ENCODE measurements at places on chromosomes 3 and 15. TPM values are rescaled to one million over a fixed set of nuclear protein-coding genes. Genes with fewer than 3 reads are reported as not detected.

Gene RASSF1
- 157 TPM for total RNA-seq

Gene PXYLP1
- 16.1 TPM for total RNA-seq

Gene PRICKLE2
- not detected for total RNA-seq

Gene SAMMSON
- total RNA-seq = not detected

Gene IGSF11
- 0.38 TPM for total RNA-seq

Gene ARPIN
- total RNA-seq = not detected

Gene CFAP91
- not detected for total RNA-seq

Gene CPN2
- total RNA-seq = not detected

Gene GOLGA8H
- not detected for total RNA-seq

DNA sequence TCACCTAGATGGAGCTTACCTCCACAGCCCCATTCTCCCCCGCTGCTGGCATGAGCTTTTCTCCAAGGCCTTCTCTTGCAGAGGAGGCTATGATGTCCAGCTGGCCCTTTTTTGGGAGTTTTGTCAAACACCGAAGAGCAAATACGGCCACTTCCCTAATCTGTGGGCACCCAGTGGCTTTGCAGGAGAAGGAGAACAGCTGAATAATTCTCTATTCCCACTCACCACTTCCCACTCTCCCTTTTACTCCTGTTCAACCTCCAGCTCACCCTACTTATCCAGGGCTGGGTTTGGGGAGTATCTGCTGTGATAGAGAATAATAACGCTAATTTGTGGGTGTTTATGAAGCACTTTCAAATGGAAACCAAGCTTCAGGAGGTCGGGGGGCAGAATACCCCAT is 93.0 kb downstream of the AAGAB start:
- peaks cover 51% of the 10 kb centered on the region for H3K36me3 ChIP-seq
- no peaks in the 10 kb centered on the region for H3K27me3 ChIP-seq
- H3K27ac ChIP-seq = no peak overlapping the region
- H3K4me1 ChIP-seq = peaks cover 39% of the 10 kb centered on the region
- H3K4me3 ChIP-seq = no peak overlapping the region

- H3K36me3 ChIP-seq = no peaks in the 10 kb centered on the region
- no peak overlapping the region for H3K27ac ChIP-seq
- no peaks in the 10 kb centered on the region for H3K4me1 ChIP-seq
- DNase-seq = peak; percentile 24
These were observed 211.9 kb upstream of the GOLGA6L4 start for GRCh38 chr15:84023636-84024035.

DNA sequence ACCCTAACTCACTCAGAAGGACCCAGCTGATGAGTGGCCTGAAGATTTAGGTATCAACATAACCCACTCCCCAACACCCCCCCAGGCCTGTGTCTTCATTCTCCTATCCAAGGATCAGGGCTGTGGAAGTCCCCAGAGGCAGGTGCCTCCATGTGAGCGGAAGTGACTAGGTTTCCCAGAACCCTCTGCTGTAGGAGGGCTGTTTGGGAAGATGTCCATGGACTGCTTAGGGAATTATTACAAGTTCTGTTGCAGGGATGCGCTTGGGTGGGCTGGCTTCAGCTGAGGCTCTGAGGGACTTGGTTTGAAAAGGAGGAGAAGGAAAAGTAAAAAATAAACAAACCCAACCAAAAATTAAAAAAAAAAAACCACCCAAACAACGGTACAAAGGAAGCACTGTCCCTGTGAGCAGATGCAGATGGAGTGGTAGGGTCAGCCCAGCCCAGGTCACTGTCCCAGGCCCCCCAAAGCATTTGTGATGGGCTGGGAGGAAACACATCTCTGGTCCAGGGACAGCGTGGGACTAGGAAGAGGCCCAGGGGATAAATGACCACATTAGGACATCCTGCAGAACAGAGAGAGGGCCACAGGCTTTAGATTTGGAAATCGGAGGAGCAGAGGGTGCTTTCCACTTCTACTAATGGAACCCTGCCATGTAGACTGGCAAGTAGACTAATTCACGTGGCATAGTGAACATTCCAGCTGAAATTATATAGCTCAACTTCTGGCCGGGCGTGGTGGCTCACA is 12.2 kb upstream of the APOD start:
- H3K27me3 ChIP-seq = no peaks in the 10 kb centered on the region
- H3K27ac ChIP-seq = no peak overlapping the region
- no peak for DNase-seq
- no peaks in the 10 kb centered on the region for H3K4me1 ChIP-seq
- H3K4me3 ChIP-seq = no peak overlapping the region
- H3K36me3 ChIP-seq = no peaks in the 10 kb centered on the region

GRCh38 chr15:93076875-93077274 is 12.1 kb downstream of the RGMA start:
- no peak overlapping the region for H3K27ac ChIP-seq
- no peaks in the 10 kb centered on the region for H3K36me3 ChIP-seq
- DNase-seq = no peak
- H3K4me3 ChIP-seq = no peak overlapping the region

GRCh38 chr3:33211444-33211843 is 7.2 kb downstream of the SUSD5 start:
- H3K27ac ChIP-seq = no peak overlapping the region
- no peak for DNase-seq
- peaks cover 48% of the 10 kb centered on the region for H3K27me3 ChIP-seq
- H3K4me1 ChIP-seq = no peaks in the 10 kb centered on the region

DNA sequence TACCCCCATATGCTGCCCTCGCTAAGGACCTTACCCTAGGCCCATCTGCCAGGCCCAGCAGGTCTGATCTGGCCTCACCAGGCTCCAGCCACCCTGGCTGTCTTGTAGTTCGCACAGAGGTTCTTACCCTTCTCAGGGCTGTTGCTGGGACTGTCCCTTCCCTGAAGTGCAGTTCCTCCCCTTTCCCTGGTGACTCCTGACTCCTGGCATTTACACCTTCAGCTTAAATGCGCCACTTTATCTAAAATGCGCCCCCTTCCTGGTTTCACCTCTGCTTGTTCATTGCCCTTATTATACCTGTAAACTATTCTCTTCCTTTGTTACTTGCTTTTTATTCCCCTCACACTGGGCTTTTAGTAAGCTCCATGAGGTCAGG is 835 bp upstream of the TTLL3 start:
- DNase-seq = no peak
- H3K27ac ChIP-seq = peak overlapping the region; percentile 93
- peaks cover 52% of the 10 kb centered on the region for H3K4me1 ChIP-seq
- H3K4me3 ChIP-seq = peak overlapping the region; percentile 86
- no peaks in the 10 kb centered on the region for H3K27me3 ChIP-seq

- no peak for DNase-seq
- no peak overlapping the region for H3K27ac ChIP-seq
- H3K27me3 ChIP-seq = no peaks in the 10 kb centered on the region
- H3K4me1 ChIP-seq = no peaks in the 10 kb centered on the region
- H3K4me3 ChIP-seq = no peak overlapping the region
These were observed 52.7 kb upstream of the CADM2 start for GRCh38 chr3:84906065-84906464.

DNA sequence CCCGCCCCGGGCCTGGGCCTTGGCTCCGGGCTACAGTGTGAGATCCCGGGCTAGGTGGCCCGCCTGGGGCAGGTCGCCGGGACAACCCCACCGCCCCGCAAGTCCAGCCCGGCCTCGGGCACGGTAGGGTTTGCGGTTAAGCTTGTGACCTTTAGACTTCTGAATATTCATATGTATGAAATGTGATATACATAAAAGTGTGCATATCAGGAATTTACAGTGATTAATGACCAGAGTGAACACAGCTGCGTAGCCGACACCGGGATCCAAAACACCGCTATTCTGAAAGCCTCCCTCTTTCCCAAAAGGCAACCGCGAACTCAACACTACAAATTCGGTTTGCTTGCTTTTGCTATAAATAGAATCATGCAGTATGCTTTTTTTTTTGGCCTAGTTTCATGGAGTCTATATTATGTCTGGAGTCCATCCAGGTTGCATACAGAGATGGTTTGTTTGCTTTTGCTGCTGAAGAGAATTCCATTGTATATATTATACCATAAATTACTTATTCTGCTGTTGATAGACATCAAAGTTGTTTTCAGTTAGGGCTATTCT is 636 bp upstream of the SNRPA1 start:
- no peaks in the 10 kb centered on the region for H3K27me3 ChIP-seq
- H3K4me3 ChIP-seq = peak overlapping the region; percentile 87
- no peak for DNase-seq
- H3K4me1 ChIP-seq = peaks cover 34% of the 10 kb centered on the region
- peak overlapping the region; percentile 91 for H3K27ac ChIP-seq

DNA sequence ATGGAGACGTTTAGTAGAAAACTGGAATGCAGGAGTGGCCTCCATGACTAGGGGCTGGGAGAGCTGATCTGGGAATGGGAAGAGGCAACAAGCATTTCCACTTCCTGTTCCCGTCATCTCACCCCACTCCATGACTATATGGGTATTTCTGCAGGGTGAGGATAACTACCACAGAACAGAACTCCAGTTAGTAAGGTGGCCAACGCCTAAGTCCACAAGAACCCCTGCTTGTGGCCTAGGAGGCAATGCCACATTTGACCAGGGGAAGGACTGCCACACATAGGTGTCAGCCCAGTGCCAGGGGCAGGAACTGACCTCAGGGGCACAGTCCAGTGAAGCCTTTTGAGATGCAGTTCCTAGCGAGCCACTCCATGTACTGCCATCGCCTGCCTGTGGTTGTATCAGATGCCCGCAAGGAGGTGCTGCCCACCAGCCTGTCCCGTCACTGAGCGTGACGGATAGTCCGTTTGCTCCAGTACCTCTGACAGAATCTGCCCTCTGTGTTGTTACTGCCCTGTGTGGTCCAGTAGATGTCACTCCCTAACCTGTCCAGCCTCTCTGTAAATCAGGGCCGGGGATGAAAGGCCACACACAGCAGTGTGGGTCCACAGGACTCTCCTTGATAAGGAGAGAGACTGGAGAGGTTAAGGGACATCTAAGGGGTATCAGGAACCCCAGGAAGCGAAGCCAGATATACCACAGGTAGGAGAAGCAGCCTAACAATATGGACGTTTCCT is 3.5 kb upstream of the MTFMT start:
- H3K4me1 ChIP-seq = peaks cover 15% of the 10 kb centered on the region
- peak; percentile 46 for DNase-seq
- H3K36me3 ChIP-seq = no peaks in the 10 kb centered on the region
- H3K27ac ChIP-seq = no peak overlapping the region

DNA sequence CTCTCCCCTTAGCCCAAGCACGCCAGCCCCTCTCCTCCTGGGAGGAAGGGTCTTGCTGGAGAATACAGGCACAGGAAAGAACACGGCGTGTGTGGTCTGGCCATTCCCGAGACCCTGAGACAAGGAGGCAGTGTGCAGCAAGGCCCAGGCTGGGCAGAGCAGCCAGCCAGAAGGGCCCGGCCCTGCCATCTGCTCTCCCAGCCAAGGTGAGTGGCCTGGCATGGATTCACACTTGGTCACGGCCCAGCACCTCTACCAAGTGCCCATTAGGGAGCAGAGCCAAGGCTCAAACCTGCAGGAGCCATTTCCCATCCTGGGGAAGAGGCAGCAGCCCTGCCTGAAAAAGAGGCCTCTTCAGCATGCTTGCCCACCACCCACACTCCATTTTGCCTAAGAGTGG is 28.6 kb downstream of the MEGF11 start:
- no peak overlapping the region for H3K27ac ChIP-seq
- no peaks in the 10 kb centered on the region for H3K4me1 ChIP-seq
- no peak overlapping the region for H3K4me3 ChIP-seq

- H3K4me3 ChIP-seq = no peak overlapping the region
- no peak for DNase-seq
- H3K27me3 ChIP-seq = no peaks in the 10 kb centered on the region
- peaks cover 33% of the 10 kb centered on the region for H3K36me3 ChIP-seq
- no peak overlapping the region for H3K27ac ChIP-seq
These were observed 14.9 kb downstream of the TBL1XR1 start for GRCh38 chr3:177182352-177182751.

GRCh38 chr15:85685356-85685755 is 109.4 kb downstream of the KLHL25 start:
- H3K27ac ChIP-seq = no peak overlapping the region
- peaks cover 37% of the 10 kb centered on the region for H3K4me1 ChIP-seq
- no peaks in the 10 kb centered on the region for H3K27me3 ChIP-seq
- no peak overlapping the region for H3K4me3 ChIP-seq
- peaks cover 53% of the 10 kb centered on the region for H3K36me3 ChIP-seq
- no peak for DNase-seq

- DNase-seq = no peak
- H3K36me3 ChIP-seq = peaks cover 19% of the 10 kb centered on the region
- no peak overlapping the region for H3K4me3 ChIP-seq
- H3K27ac ChIP-seq = no peak overlapping the region
These were observed 50.8 kb upstream of the MUC13 start for GRCh38 chr3:124985349-124985748.

- H3K27me3 ChIP-seq = no peaks in the 10 kb centered on the region
- no peak overlapping the region for H3K27ac ChIP-seq
These were observed 708.9 kb upstream of the NECTIN3 start for GRCh38 chr3:110362751-110363150.

- H3K4me1 ChIP-seq = peaks cover 11% of the 10 kb centered on the region
- H3K27me3 ChIP-seq = peaks cover 52% of the 10 kb centered on the region
- H3K4me3 ChIP-seq = no peak overlapping the region
- no peaks in the 10 kb centered on the region for H3K36me3 ChIP-seq
These were observed 24.6 kb upstream of the CORO2B start for GRCh38 chr15:68553994-68554720.

Data from activated CD4-positive, alpha-beta memory T cell treated with anti-CD3 and anti-CD28 coated beads, Interleukin-2, amount 10 ng/mL, durations not matched to agents 7 days and 5 days (primary cell).